Effector CD8-positive, alpha-beta T cell (primary cell): ENCODE measurements at places on chromosomes 13 and 19.

DNA sequence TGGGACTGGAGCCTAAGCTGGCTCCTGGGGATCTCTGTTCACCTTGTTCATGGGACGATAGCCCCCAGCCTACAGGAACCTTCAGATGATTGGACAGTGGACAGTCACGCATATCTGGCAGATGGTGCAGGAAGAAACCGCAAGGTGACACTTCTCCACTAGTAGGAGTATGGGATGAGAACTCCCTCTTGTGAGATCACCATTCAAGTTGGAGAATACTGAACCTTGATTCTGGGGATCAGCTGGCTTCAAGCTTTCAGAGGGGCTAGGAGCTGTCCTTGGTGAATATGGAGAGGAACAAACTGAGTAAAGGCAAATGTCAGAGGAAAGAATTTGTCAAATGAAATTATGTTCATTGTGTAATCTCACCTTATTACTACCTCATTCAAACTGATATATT lies 204.5 kb downstream of the PDS5B start:
- no peak for DNase-seq

DNA sequence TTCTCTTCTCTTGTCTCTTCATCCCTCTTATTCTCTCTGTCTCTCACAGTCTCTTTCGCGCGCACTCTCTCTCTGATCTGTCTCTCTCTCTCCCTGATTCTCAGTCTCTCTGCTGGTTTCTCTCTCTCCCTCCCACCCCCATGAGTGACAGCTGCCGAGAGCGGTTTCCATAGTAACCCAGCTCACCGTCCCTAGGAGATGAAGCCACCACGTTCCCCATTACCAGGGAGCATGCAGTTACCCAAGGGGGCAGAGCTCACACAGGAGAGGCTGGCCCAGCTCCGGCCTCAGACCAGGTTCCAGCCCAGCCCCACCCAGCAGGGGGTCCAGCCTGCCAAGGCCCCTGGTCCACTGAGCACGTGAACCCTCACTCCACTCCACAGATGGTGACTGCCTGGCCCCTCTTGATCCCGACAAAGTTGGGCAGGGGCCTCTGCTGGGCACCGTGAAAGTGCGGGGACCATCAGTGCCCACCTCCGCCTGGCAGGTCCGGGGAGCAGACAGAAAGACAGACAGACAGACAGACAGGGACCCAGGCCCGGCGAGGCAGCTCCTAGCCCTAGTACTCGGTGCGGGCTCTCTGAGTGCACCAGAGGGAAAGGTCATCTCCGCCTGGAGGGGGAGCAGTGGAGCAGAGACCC lies 50.6 kb downstream of the CELF5 start:
- DNase-seq, result no peak

GRCh38 chr13:104014803-104015645 lies 948.8 kb upstream of the SLC10A2 start:
- no peak for DNase-seq

DNA sequence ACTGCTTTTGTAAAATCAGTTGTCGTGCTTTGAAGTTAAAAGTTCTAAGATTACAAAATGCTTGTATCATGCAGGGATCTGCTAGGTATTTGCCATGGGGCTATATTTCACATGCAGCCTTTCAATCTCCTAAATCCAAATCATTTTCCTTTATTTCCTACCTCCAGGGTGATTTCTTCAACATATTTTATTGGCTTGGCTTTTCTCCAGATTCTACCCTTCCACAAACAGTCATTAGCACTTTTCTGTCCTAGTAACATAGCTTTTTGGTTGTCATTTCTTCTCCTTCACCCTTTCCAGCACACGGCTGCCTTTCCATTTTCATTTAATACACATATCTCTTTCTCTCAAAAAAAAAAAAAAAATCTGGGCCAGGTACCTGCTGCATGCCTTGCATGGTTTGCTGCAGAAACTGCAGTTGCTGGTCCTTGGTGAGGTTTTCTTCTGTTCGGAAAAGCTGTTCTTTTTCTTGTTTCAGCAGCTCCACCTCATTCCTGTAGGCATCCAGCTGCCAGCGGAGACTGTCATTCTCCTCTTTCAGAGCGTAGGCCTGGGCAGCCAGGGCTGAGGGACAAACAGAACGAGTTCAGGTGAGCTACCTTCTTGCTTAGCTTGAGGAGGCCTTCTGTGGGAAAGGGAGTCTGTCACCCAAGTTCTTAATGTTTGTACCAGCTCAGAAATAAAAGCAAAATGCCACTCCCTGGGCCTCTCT lies 274.7 kb downstream of the DNAJC15 start:
- DNase-seq, result no peak

DNA sequence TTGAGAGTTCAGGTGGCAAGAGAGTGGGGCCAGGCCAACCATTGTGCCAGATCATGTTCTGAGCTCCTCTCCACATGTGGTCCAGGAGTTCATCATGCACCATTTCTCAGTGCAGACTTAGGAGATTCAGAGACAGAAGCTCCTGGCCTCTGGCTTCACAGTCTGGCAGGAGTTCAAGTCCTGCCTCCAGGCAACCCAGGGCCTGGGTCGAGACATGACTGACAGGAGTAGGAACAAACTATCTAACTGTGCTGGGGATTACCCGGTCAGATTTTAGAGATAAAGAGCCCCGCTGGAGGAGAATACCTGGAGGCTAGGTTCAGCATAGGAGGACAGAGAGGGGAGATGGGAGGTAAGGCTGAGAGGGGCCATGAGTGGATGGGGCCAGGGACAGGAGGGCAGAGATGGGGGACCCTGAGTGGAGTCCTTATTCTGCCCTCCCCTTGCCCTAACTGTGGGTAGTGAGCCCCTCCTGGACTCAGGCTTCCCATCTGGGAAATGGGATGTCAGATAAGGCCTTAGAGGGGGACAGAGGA lies 906 bp upstream of the CYP4F11 start:
- no peak for DNase-seq

- no peak for DNase-seq
These were observed 13.2 kb upstream of the ZNF534 start for GRCh38 chr19:52415711-52416110.

- no peak for DNase-seq
These were observed 9.7 kb downstream of the INAFM1 start for GRCh38 chr19:47284324-47284899.

- no peak for DNase-seq
These were observed 87.6 kb downstream of the CAB39L start for GRCh38 chr13:49356223-49356622.

- DNase-seq, result no peak
These were observed 19.1 kb upstream of the FAM216B start for GRCh38 chr13:42762251-42762650.

- DNase-seq, result no peak
These were observed 203.8 kb downstream of the ATP8A2 start for GRCh38 chr13:25575562-25575961.

DNA sequence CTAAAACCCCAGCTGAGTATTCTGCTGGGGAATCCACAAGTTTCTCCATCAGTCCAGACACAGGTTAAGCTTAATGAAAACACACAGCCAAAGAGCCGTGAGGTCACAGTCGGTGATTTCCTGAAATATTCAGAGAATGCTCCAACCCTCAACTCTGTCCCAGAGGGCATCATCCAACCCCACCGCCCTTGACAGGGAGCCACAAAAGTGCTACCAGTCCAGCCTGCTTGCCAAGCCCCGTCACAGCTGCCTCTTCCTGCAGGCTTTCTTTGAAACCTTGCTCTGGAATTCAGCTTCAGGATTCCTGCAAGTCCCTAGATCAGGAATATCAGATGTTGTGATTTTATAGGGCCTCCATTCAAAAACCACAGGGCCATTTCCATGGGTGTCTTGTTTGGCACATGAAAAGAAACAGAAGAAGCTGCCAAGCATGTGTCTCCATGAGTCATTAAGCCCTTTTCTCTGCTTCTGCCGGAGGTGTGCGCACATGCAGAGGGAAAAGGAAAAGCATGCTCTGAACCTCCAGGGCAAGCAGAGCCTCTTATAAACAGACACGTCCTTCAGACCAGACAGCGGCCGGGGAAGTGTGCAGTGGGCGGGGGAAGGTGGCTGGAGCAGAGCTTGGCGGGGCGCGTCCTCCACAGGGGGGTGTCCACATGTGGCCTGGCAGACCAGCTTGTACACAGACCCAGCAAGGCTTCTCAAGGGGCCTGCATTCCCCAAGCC lies 164.7 kb downstream of the KATNAL1 start:
- no peak for DNase-seq

DNA sequence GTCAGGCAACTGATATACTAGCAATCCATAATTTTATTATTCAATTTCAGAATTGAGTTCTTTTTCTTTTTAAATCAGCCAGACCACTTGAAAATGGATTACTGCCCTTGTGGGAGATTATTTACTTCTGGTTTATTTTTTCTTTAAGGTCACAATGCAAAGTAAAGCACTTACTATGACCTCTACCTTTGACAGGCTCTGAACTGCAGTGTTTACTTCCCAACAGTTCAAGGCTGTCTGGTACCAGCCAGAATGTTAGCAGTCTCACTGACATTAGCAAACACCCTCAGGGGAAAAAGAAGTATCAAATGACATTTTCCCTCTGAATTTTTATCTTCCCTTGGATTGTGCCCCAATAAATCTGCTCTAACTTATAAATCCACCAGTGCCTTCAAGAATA lies 57.5 kb downstream of the RAP2A start:
- no peak for DNase-seq

DNA sequence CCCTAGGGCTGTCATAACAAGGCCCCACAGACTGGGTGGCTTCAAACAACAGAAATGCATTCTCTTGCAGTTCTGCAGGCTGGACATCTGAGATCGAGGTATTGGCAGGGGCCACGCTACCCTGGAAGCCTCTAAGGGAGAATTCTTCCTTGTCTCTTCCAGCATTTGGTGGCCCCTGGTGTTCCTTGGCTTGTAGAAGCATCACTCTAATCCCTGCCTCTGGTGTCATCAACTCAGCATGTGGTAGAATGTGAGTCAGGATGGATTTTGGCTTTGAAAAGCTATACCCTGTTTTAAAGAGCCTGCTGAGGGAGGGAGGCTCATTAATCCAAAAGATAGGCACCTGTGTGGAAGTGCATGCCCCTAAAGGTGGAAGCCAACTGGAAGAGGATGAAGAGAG lies 7.9 kb upstream of the GGACT start:
- no peak for DNase-seq

GRCh38 chr13:24148414-24149235 lies 11.9 kb upstream of the SPATA13 start:
- no peak for DNase-seq

DNA sequence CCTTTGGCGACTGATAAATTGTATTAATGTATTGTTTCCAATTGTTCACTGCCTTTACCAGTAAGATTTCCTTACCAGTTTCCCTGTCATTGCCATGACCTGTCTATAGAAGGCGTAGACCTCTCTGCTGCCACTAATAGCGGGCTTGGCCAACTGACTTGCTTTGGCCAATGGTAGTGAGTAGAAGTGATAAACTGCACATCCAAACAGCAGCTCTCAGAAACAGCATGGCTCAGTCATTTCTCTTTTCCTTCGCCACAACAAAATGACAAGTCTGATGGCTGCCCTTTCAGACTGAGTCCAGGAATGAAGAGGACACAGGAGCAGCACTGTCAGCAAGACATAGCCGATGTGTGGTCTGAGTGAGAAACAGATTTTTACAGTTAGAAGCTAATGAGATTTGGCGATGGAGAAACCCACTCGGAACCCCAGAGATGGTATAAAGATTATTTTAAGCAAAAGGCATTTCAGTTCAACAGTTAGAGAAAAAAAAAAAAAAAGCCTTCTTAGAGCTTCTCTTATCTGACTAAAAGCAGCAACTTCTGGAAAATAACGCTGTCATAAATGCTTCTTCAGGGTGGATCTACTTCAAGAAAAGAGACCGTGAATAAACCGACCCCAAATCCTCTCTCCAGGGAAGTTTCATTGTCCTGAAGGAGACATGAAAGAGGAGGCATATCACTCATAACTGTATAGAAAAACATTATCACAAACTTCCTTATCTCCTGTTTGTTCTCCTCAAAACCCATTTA lies 42.0 kb upstream of the TM9SF2 start:
- DNase-seq, result no peak

DNA sequence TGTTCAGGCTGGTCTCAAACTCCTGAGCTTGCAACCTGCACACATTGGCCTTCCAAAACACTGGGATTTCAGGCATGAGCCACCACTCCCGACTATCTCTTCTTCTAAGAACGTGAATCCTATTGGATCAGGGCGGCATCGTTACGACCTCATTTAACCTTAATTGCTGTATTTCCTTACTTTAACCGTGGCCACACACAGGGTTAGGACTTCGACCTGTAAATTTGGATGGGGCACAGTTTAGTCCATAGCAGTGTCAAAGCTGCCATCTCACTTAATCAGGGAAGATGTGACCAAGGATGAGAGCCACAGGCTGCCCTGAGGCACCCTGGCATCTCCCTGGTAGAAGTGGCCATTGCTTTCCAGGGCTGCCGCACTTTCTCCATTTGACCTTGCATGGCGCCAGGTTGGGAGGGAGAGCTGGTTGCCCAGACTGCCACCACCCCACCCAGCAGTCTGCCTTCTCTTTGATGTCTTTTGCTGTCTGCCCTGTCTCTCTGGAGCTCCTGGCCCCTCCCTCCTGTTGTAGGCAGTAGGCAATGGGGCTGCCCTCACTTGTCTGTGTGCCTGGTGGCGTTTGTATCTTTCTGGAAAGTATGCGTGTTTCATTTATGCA lies 141.3 kb upstream of the RNF113B start:
- DNase-seq, result no peak

DNA sequence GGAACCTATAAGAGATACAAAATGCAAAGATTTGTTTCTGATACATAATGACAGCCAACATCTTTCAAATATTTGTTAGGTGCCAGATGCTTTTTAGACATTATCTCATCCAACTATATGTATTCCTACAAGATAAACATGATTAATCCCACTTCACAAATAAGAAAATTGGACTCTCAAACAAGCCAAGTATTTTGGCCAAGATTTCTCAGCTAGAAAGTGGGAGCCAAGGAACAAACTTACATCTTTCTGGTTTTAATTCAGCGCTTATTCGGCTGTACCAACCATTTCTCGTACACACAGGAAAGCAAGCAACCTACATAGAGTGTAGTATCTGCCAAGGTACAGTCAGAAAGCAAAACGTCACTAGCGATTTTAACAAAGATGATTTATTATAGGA lies 85.7 kb upstream of the SERP2 start:
- DNase-seq, result no peak

- DNase-seq, result no peak
These were observed 107.2 kb downstream of the NALCN start for GRCh38 chr13:101309014-101309619.

DNA sequence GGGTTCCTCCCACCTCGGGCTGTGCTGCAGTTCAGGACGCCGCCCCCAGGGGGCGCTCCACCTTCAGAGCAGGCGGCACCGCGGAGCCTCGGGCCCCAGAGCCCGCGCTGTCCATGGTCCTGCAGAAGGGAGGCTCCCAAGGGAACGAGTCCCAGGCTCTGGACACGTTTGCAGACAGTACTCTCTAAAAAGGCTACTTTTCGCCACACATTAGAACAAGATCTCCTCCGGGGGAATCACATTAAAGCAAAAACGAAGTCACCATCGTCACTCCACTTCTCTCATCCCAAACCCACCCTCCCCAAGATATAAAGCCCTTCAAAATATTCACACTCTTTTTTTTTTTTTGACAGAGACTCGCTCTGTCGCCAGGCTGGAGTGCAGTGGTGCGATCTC lies 4.6 kb upstream of the SIGLEC10 start:
- DNase-seq, result peak; percentile 83

GRCh38 chr13:25190771-25191170 lies 18.7 kb upstream of the AMER2 start:
- no peak for DNase-seq
